ENCODE measurements at places on chromosomes 4 and X. TPM values are rescaled to one million over a fixed set of nuclear protein-coding genes. Genes with fewer than 3 reads are reported as not detected.

The SOX3 gene
- polyA plus RNA-seq, result not detected

DNA sequence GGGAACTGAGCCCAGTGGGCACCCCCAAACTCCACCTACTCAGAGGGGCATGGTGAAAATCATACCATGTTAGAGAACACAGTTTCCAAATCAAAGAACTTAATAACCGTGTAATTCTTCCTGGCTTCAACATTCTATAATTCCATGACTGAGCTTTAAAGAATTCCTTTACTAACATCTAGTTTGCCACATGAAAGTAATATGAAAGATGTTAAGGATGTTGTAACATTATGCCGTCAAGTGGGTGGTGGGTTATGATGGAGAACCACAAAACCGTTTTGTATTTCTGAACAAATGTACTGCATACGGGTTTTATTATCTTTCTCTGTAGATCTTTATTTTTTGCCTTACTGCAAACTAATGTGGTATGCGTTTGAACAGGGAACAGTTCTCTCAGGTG, 549.0 kb upstream of the MAGEB2 start:
- DNase-seq, result no peak

The ARSJ gene
- 21.3 TPM for polyA plus RNA-seq

The TRIM75 gene
- polyA plus RNA-seq, result not detected

GRCh38 chr4:95204267-95204844, 344.4 kb downstream of the UNC5C start:
- no peak for DNase-seq

The UTP3 gene
- 42.2 TPM for polyA plus RNA-seq

DNA sequence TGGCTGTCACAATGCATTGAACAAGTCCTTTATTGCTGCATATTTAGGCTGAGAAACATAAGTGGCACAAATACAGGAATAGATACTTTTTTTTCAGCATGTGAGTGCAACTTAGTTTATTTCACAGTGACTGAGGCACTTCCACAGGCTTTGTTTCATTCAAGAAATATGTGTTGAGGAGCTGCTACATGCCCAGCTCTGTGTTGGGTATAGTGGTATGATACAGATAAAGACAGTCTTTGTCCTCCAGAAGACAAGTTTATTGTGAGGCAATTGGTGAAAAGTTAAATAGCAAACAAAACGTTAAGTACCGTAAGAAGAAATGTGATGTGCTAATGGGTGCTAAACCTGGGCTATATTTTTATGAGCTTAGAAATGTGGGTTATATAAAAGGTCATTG, 186.4 kb downstream of the SPRY1 start:
- no peak for DNase-seq

DNA sequence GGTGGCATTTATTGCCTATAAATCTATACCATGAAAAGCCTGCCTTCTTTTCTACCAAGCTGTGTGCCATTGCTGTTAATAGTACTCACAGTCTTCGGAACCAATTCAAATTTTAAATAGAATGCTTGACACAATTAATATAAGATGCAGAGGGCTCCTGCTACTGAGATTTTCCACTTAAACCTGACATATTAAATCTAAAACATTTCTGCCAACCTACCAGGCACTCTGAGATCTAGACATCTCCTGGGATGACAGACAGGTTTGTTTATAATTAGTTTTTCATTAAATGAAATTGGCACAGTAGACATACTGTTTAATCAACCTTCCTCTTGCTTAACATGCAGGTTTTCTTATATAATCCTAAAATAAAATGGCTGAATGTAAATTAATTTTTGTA, 117.3 kb upstream of the CBR4 start:
- DNase-seq, result no peak

GRCh38 chr4:40256329-40256728, 59.5 kb downstream of the RHOH start:
- no peak for DNase-seq

GRCh38 chr4:22667332-22667940, 25.3 kb upstream of the GBA3 start:
- no peak for DNase-seq

GRCh38 chrX:70172221-70172620, 5.1 kb upstream of the DGAT2L6 start:
- DNase-seq, result no peak

DNA sequence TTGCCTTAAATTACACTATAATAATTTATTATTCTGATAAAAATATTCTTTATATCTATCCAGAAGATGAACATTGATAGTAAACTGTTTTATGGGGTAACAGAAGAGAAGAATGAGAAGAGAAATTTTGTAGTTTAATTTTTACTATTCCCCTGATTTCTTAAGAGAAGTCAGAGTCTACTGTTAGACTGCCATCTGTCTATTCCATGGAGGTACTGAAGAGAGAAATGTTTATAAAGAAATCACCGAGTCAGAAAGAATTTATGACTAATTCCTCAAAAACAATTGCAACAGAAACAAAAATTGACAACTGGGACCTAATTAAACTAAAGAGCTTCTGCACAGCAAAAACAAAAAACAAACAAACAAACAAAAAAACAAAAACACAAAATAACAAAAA, 149.9 kb downstream of the FGF16 start:
- DNase-seq, result no peak

The CDX4 gene
- polyA plus RNA-seq, result not detected

The PLAC8 gene
- 2.9 TPM for polyA plus RNA-seq

The RNF150 gene
- polyA plus RNA-seq, result 25.6 TPM

GRCh38 chr4:46958742-46959488, 34.5 kb downstream of the GABRA4 start:
- DNase-seq, result no peak
